ENCODE measurements at places on chromosomes 13 and 19.

DNA sequence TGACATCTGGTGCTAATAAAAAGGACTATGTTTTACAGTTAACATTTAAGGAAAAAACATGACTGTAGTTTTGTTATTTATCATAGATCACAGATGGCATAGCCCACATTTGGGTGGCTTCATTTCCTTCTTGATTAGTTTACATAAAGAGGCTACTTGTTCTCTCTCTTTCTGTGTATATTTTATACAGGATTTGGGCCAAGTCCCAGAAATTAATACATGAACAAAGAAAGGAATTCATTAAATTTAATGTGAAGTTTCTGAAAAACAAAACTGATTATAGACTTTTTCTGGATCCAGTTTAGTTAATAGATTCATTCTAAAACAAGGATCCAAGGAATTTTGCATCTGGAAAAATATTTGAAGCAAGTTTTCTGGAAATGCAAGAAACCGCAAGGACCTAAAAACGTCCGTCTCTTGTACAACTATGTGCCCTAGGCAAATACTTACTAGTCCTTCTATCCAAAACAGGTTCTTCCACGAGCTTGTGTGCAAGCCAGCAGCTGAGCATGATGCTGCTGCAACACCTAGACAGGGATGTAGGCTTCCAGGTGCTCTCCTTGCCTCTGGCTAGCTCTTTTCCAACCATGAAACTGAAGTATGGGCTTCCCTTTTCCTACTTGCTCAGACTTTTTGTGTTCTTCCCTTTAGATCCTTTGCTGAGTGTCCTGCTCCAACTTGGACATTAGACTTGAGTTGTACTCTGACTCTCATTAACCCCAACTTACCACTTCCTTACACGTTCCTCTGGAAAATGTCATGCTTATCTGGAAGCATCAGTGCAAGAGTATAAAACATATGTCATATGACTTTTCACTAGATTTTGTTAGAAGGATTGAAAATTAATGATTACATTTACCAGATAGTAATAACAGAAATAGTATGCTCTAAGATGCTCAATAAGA lies 161.5 kb upstream of the STARD13 start:
- no peak for DNase-seq

DNA sequence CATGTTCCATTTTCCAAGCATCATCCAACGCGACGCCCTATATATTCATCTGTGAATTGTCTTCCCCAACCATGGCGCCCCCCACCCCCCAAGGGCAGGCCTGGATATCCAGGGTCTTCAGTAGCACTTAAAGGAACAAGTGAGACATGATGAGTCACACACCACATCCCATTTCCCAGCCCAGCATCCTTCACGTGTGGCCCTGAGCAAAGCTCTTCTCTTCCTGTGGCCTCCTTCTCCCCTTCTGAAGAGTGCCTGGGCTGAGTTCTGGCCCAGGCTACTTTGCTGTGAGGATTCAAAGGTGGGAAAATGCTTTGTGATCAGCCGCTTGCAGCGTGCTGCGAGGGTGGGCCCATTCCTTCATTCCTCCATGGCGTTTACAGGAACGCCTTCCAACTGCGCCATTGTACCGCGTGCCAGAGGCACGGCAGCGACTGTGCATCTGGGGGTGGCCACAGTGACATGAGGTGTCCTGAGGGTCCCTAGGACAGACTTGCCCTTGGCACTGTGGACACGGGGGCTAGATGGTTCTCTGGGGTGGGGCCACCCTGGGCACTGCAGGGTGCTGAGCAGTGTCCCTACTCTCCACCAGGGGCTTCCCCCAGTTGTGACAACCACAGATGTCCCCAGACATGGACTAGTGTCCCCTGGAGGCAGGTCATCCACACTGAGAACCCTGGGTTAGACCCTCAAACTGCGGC lies 11.7 kb downstream of the PLIN4 start:
- DNase-seq = no peak

DNA sequence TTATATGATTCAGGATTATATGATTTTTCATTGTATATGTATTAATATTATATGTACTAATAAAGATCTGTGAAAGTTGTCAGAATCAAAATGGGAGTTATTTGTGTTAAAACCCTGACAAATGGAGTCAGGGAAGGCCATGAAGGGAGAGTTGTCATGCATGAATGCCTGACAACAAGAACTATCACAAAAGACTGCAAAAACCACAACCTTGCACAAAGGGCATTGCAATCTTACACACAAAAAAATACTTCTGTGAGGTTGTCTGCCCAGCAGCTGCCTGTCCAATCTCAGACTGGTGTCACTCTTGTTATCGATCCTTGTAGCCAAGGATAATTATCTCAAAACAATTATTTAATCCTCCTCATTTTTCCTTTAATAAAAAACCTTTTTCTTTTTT lies 21.2 kb upstream of the RBM26 start:
- no peak for DNase-seq

- no peak for DNase-seq
Observed at GRCh38 chr13:105058517-105058916, 1476.9 kb downstream of the EFNB2 start.

DNA sequence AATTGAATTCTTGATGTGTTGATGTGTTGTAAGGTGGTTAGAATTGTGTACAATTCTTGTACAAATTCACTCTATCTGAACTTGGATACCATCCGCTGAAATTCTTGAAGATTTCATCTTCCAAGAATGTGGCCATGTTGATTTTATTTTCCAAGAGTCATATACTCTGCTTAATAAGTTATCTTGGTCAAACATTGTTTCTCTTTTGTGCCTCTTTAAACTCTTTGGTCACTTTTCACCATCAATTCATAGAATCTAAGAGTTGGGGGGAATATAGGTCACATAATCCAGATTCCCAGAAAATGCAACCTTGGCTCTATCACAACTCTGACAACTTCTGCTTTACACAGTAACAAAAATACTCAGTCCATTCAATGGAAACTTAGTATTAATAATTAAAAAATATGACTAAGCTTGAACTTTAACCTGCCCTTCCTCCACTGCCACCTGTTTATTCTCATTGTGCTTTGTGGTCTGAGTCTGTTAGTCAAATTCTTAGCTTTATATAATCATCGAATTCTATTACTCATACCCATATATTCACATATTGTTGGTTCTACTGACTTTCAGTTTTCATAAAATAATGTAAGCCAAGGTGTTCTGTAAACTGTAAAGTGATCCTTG lies 373.2 kb downstream of the LMO7 start:
- peak; percentile 31 for DNase-seq

DNA sequence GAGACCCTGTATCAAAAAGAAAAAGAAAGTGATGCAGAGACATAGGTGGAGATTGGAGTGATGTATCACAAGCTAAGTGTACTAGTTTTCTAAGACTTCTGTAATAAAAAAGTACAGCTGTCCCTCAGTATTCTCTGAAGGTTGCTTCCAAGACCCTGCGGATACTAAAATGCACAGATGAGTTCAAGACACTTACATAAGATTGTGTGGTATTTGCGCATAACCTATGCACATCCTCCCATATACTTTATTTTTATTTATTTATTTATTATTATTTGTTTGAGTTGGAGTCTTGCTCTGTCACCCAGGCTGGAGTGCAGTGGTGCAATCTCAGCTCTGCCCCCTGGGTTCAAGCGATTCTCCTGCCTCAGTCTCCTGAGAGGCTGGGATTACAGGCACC lies 13.6 kb upstream of the HAS1 start:
- DNase-seq = no peak

Data from epithelial cell of proximal tubule (primary cell).